ENCODE measurements at places on chromosomes 1 and 21.

GRCh38 chr1:48817505-48818114 lies 40.9 kb upstream of the BEND5 start:
- peak; percentile 41 for DNase-seq

DNA sequence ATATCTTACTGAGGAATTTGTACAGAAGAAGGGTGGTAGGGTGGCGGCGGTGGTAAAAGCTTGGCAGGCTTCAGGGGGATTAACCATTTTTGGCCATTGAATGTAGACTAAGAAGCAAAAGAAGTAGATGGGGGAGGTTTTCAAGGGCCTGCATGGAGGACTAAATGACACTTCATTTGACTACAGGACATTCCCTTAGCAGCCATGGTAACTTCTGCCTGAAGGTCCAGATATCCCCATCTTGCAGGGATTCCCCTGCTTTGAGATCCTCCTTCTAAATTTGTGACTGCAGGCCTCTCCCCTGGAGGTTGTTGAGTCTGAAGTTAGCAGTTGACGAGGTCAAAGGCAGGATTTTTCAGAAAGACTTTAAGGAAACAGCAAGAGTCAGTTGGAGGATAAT lies 4.8 kb downstream of the VASH2 start:
- DNase-seq: no peak

DNA sequence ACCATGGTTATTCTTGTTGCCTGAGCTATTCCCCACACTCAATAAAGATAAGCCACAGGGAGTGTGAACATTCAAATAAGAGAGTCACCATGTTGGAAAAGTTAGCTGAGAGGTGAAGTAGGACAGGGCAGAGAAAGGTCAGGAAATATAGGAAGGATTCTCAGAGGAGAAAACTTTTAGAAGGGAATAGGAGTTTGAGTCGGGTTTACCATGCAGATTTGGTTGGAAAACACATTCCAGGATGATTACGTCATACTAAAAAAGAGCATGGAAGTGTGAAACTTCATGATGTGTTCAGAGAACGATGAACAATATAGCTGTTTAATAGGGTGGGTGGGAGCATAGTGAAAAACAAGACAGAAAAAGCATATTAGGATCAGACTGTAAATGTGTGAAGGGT lies 1125.3 kb upstream of the ADGRL2 start:
- no peak for DNase-seq

DNA sequence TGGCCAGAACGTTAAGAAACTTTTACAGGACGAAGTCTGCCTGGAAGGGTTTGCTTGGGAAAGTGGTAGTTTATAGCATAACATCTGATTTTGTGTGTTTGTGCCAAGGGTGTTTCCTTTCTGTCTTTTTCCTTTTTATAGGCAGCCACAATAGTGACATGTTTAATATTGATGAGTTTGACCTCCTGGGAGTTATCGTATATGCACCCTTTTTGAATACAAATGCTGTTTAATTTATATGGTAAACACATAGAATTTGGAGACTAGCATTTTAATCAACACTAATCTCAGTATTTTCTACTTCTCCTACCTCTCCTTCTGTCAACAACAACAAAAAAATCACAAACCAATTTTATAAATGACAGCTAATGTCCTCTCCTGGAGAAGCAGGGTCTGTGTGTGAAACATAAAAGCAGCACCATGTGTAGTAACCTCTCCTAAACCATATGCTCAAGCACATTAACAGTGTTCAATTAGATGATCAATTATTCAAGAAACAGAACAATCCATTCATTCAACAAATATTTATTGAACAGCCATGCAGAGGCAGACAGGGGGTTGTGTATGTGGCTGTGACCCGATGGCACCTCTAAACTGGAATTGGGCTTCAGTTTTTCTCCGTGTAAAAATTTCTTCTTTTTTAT lies 604 bp upstream of the FMN2 start:
- DNase-seq: no peak

DNA sequence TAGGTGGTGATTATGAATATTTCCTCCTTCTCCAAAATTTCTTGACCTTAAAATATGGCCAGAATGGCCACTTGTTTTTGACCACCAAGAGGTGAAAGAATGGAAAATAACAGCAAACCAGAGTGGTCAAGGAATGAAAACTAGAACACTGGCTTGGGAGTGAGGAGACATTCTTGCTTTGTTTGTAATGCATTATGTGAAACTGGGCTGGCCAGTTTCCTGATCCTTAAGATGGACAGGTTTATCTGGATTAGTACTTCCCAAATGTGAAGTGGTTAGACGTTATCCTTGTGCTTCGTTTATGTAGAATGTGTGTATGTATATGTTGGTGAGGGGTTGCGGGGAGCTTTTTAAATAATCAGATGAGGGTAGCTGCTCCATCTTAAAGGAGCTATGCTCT lies 12.8 kb downstream of the PLA2G4A start:
- DNase-seq: no peak

GRCh38 chr1:7104339-7104738 lies 319.1 kb downstream of the CAMTA1 start:
- no peak for DNase-seq

DNA sequence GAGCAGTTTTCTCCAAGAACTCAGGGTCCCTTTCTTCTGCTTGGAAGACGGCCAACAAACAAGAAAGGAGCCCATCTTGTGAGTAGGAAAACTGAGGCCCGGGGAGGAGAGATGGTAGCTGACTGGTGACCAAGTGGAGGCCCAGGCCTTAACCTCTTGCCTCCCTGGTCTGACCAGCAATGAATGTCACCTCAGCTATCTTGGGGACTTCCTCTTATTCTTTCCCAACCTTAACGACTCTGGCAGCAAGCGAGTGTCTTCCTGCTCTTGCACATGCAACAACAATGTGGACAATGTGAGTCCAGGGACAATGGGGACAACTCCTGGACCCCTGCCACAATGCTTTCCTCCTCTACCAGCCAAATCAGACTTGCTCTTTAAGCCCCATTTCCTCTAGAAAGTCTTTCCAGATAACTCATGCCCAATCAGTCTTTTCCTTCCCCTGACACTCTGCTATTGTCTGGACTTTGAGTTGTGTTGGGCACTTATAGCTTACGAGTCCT lies 12.6 kb downstream of the HSPG2 start:
- no peak for DNase-seq

GRCh38 chr1:189434461-189434860 lies 1043.2 kb downstream of the BRINP3 start:
- no peak for DNase-seq

DNA sequence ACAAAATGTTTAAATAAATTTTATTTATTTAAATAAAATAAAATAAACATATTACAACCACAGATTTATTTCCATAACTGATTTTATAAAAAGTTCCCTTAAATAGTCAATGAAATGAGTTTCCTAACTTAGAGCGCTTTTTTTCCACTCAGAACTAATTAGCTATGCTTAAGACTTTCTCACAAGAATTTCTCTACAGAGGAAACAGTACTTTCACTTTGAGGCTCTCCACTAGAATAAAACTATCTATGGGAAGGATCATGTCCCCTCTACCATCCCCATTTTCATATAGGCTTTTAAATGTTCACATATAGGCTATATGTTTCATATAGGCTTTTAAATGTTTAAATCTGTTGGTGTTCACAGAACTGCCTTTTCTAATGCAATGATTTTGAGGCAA lies 40.0 kb upstream of the DPH5 start:
- DNase-seq: no peak

DNA sequence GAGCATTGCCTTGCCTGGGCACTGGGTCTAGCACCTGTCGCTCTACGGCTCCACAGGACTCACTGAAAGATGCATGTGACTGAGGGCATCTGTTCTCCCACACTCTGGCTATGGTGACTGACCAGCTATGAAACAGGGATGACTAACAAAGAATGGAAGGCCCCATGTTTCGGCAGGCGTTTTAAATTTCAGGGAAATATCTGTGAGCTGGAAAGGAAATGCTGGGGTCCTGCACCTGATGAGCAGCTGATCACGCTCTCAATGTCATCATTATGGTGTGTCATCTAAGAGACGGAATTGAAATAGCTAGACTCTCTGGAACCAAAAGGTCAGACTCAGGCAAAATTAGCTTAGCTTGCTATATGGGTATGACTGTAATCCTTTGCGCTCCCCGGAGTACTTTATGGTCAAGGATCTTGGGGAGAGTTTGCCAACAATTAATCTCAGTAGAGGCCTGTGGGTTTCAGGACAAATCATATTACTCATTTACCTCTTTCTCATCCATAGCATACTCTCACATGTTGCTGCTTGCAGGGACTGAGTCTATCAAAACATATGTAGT lies 24.5 kb upstream of the PALMD start:
- no peak for DNase-seq

DNA sequence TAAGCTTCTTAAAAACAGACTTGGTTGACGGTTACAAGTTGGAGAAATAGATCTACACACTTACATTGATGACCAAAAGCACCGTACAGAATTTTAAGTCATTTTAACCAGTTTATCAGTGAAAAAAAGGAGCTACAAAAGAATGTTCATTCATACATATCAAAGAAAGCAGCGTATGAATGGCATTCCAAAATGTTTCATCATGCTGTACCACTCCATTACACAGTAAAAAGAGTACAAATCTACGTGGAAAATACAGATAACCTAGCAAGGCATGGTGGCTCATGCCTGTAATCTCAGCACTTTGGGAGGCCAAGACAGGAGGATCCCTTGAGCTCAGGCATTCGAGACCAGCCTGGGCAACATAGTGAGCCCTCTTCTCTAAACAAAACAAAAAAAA lies 40.3 kb downstream of the ZZZ3 start:
- DNase-seq: no peak

DNA sequence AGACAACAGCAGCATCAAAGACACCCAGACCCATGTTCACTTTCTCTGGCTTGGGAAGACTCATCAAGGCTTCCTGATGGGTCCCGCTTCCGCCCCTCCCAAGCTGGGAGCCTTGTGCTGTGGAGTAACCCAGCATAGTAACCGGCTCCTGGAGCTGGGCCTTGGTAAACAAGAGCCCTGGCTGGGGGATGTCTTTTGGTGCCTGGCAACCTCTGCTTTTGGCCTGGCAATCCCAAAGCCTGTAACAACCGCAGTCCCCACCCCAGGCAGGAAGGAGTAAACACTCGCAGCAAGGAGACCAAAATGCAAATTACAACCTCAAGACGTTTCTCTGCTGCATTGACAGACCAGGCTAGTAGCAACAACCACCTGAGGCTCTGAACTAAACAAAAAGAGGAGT lies 16.9 kb upstream of the THRAP3 start:
- no peak for DNase-seq

DNA sequence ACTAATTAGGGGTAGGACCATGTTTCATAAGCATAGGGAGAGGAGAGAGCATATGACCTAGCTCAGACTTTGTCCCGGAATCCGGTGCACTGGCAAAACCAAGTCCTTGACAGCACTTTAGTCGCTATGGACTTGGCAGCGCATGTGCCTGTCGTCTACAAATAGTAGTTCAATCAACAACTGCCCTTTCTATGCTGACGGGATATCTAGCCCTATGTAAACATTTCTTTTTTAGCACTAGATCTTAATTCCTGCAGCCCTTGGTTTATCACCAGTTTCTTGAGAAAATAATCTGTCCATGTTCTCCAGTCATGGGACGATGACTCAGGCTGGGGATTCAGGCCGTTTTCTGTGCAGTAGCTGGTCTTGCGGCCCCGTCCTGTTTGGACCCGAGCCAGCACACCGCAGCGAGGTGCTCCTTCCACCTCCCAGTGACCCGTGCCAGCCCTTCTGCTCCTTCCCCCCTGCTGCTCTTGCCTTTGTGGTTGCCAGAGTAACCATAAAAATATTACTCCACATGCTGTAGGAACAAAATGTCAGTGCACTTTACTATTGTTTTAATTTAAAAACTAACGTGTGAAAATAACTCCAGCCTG lies 8.6 kb upstream of the MT1HL1 start:
- no peak for DNase-seq

- DNase-seq: no peak
Observed at GRCh38 chr1:161260376-161261260, 2.1 kb downstream of the PCP4L1 start.

- DNase-seq: no peak
Observed at GRCh38 chr1:189524501-189524900, 953.2 kb downstream of the BRINP3 start.

GRCh38 chr1:170836141-170836540 lies 99.2 kb upstream of the MROH9 start:
- DNase-seq: no peak

DNA sequence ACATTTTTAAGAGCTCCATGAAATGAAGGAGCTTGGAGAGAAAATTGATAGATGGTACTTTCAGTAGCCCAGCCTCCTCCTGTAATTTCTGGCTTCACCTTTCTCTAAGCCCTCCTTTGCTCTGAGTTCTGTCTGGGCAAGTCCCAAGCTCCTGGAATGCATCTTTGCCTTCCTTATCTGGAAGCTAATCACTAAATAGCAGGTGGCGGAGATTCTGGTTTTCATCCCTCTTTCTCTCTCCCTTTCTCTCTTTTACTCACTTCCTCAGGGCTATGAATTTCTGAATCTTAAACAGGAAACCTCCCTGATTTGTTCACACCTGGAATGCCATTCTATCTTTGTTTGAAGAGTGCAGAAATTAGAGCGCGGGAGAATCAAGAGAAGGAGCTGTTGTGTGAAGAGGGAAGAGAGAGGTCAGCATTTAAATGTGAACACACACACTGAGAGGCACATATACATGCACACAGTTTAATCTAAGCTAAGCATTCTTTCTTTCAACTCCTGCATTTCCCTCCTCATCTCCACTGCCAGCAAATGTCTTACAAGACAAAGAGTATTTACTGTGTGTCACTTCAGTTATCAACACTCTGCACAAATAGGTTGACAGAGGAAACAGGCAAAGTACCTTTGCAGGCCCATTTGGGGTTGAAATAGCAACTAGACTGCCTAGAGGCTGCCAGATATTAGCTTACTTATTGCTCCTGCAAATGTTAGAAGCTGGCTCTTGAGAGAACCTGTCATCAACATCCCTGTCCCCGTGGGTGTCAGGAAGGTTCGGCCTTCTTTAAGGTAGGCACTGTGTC lies 199.4 kb upstream of the CAMK1G start:
- DNase-seq: no peak

DNA sequence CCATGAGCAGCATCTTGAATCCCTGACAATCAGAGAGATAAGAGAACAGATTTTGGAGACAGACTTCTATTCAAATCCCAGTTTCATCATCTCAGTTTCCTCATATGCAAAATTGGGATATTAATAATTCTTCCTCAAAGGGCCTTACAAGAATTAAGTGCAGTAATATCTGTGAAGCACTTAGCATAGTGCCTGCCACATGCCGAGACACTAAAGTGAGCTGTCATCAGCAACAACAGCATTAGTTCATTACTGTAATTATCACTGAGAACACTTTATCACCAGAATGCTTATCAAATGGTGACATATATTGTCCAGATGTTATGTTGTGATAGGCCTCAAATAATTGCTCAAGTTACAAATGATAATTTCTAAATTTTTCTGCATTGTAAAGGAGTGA lies 922 bp upstream of the FCRLB start:
- no peak for DNase-seq

- DNase-seq: no peak
Observed at GRCh38 chr1:20530306-20530705, 22.1 kb upstream of the FAM43B start.

DNA sequence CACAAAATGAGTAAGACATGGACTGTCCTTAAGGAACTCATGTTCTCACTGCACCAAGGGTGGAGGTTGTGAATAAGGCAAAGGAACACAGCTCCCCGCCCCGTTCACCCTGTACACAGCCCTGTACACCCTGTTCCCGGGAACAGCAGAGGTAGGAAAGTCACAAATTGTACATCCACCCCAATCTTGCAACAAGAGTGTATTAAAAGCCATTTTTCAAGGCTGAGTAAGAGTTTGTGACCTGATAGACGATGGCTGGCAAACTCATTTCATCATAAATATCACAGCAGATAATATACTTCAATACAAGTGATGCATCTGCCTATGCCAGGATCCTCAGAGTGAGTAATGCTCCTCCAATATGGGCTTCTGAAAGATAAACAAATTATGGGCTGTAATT lies 52.5 kb upstream of the CAMK1G start:
- no peak for DNase-seq
